Dermis blood vessel endothelial cell (primary cell): ENCODE measurements at places on chromosomes 3 and 15.
A peak's percentile ranks its signal among the peaks of the same experiment; 100 is the strongest.

DNA sequence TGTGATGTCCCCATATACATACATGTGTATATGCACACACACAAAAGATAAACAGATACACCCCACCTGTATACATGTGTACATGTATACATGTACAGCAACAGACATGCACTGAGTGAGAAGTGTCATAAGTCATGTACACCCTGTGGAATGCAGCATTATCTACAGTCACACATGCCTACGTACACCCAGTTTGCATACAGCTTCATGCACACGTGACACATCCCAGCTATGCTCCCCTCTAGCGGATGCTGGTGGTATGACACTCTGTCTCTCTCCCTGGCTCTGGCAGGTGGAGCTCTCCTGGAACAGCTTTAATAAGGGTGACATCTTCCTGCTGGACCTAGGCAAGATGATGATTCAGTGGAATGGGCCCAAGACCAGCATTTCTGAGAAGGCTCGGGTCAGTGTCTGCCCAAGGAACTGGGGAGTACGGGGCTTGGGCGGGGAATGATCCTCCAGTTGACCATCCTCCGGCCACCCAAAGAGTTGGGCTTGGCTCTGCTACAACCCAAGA, 6.3 kb downstream of the VILL start:
- DNase-seq, result peak; percentile 93

DNA sequence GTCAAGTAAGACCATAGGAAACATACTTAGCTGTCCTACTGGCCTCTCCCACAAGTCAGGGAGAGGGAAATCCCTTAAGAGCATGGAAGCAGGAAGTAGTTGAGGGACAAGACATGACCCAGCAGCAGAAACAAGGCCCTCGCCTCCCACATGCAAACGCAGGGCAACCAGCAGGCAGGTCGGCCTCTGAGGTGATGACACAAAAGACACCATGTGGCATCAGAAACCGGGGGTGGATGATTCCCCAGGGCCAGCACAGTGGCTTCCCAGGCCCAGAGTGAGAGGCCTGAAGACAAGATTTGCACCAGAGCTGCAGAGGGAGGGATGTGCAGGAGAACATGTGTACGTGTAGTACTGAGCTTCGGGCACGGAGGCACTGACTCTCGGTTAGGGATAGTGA, 26.3 kb downstream of the PXYLP1 start:
- no peak for DNase-seq

- peak; percentile 59 for DNase-seq
Observed at GRCh38 chr3:152183473-152183872, 85.3 kb upstream of the MBNL1 start.

- DNase-seq, result no peak
Observed at GRCh38 chr15:96262097-96262496, 68.4 kb upstream of the NR2F2 start.

- no peak for DNase-seq
Observed at GRCh38 chr15:64782751-64783150, 7.4 kb upstream of the RBPMS2 start.

GRCh38 chr15:99763827-99764226, 30.6 kb upstream of the LYSMD4 start:
- no peak for DNase-seq

GRCh38 chr3:52204337-52205073, 6.5 kb downstream of the ALAS1 start:
- no peak for DNase-seq

DNA sequence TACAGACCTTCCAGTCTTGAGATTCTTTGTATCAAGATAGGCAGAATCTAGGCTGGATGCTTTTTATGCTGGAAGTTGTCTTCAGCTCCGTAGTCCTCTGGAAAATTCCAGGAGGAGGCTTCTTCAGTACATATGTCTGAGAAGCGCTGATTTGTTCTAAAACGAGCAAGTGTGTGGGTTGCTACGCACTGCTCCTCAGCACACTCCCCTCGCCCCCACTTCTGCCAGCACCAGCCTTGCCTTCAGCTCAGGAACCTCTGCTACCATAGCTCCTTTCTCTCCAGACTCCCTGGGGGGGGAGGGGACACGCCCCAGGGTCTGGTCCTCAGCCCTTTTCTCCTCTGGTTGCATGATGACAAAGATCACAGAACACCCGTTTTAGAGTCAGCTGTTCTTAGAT, 75.5 kb upstream of the TRA2B start:
- DNase-seq, result no peak
